ENCODE measurements at places on chromosomes 11 and 22.

DNA sequence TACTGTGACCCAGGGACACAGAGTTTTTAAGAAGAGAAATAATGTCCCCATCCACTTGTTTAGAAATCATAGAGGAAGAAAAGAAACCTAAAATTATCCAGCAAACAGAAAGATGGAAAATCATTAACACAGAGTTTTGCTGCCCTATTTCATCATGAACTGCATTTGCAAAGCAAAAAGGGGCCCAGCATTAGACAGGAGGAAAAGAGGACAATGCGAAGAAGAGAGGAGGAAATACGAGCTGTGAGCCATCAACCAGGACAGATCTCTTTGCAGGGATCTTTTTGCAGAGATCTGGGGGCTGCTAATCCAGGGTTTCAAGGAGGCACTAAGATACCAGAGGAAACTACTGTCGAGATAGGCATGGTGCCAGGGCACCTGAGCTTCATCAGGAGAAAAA lies 14.4 kb upstream of the NCAM1 start:
- no peak for DNase-seq

DNA sequence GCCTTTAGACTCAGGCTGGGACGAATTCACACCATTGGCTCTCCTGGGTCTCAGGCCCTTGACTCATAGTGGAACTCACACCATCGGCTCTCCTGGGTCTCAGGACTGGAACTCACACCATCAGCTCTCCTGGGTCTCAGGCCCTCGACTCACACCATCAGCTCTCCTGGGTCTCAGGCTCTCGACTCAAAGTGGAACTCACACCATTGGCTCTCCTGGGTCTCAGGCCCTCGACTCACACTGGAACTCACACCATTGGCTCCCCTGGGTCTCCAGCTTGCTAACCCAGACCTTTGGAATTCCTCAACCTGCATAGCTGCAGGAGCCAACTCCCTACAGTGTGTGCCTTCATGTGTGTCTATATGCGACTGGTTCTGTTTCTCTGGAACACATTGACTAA lies 56.7 kb downstream of the SHISAL1 start:
- no peak for DNase-seq

GRCh38 chr11:120516461-120517389 lies 5.2 kb downstream of the GRIK4 start:
- peak; percentile 47 for DNase-seq

DNA sequence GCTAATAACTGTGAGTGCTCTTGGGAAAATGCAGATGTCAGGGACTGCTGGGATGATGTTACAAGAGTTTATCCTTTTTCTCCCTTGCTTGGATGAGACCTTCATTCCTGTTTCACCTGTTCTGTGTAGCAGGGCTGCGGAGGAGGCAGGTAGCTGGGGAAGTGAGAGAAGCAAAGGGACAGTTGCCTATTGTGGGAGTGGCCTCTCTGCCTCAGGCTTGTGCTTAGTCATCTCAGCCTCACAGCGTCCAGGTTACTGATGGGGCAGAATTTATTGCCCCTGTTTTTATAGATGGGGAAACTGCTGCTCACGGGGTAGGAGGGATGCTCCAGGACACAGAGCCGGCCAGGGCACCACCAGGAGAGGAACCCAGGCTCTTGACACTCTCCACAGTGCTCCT lies 1.7 kb downstream of the STX3 start:
- DNase-seq: peak; percentile 13

GRCh38 chr11:47395223-47396048 lies 13.0 kb upstream of the SLC39A13 start:
- DNase-seq: no peak

DNA sequence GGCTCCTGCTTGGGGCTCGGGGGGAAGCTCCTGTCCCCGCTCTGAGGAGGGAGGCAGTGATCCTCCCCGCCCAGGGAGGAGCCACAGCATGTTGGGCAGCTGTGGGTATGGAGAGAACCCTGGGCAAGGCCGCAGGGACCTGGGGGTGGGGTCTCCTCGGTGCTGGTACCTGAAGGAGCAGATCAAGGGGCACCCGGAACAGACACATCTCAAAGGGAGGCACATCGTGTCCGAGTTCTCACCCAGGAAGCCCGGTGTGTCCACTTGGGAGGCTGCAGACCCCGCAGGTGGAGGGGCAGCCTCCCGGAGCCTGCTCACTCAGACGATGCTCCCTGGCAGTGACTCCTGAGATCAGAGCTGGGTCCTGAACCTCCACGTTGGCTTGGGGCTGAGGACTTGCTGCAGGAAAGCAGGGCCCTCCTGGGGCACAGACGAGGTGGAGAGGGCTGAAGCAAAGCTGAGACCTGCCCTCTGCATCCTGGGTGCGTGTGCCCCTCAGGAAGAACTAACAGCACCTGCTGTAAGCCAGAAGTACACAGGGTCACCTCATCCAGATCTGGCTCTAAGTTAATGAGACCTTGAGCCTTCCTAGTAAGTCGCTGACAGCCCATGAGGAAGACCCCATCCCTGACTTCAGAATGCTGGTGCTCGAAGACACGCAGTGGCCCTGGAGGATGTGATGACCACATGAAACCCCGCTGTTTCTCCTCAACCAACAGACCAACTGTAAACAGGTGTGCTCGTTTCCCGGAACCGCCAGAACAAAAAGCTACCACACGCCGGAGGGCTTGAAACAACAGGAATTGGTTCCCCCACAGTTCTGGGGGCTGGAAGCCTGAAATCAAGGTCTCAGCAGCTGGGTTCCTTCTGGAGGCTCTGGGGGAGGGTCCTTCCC lies 5.9 kb upstream of the OSBPL5 start:
- DNase-seq: no peak

DNA sequence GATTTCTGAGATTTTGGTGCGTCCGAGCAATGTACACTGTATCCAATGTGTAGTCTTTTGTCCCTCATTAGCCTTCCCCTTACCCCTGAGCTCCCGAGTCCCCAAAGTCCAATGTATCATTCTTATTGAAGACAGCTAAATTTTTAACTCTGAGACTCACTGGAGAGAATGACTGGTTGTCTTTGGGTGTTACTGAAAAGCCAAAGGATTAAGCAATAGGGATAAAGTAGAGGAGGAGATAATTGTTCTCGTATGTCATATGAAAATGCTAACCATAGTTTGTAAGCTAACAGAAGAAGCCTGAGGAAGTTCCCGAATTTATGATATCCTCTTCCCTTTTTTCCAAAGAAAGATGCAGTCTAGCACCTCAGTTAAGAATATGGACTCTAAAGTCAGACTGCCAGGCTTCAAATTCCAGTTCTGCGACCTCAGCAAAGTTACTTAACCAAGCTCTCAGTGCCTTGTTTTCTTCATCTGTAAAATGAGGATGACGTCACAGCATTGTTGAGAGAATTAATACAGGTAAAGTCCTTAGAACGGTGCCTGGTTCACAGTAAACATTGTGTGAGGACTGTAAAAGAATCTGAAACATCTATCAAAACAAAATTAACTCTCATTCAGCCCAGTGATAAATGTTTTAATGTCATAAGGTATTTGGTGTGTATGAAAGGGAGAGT lies 1.6 kb upstream of the MSANTD2 start:
- no peak for DNase-seq

- DNase-seq: no peak
Measured at GRCh38 chr22:43381693-43382092, 30.1 kb upstream of the MPPED1 start.

- DNase-seq: no peak
Measured at GRCh38 chr22:36086170-36086490, 57.5 kb upstream of the RBFOX2 start.

DNA sequence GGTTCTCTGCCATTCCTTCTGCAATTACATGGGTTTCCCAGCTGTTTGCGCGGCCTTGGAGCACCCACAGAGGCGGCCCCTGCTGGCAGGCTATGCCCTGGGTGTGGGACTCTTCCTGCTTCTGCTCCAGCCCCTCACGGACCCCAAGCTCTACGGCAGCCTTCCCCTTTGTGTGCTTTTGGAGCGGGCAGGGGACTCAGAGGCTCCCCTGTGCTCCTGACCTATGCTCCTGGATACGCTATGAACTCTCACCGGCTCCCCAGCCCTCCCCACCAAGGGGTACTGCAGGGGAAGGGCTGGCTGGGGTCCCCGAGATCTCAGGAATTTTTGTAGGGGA lies 2.6 kb downstream of the RCE1 start:
- DNase-seq: no peak

DNA sequence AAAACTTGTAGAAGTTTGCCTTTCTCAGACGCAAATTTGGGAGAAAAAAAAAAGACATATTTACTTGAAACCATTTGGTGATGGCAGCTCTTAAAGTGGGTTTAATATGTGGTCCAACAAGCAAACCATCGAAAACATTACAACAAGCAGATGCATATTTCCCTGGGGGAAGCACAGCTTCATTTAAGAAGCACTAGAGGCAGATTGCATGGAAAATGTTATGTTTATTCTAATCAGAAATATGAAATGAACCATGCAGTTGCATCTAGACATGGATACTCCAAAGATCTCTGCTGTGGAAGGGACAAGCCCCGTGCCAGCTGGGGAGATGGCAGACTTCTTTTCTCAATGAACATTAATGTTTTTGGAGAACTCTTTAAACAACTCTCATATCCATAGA lies 57.4 kb upstream of the PARVA start:
- DNase-seq: peak; percentile 88

DNA sequence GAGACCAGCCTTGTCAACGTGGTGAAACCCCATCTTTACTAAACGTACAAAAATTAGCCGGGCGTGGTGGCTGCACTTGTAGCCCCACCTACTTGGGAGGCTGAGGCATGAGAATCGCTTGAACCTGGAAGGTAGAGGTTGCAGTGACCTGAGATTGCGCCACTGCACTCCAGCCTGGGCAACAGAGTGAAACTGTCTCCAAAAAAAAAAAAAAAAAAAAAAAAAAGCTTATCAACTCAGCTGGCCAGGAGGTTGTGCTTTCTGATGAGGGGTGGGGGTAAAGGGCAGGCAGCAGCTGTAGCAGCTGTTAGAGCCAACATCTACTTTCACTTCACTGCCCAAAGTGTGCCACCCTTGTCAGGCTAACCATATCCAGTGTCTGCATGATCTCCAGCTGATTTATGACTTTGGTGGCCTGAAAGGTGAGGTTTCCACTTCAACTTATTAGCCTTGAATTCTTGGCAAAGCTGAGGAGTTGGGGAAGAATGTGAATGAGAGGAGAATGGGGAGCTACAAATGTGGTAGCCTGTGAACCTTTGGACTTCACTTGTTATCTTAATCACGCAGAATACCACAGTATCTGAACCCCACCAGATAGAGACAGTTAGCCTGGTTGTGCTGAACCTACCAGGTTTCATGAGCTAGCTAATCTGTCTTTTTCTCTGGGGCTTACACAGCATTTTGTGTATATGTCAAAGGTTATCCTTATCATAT lies 19.6 kb downstream of the RNF121 start:
- no peak for DNase-seq

GRCh38 chr22:37427135-37427710 lies at the start of gene ELFN2:
ELFN2 (minus strand) TSS chr22:37427479; CDS start chr22:37375534, 51,945 bp downstream.
- DNase-seq: peak; percentile 29

DNA sequence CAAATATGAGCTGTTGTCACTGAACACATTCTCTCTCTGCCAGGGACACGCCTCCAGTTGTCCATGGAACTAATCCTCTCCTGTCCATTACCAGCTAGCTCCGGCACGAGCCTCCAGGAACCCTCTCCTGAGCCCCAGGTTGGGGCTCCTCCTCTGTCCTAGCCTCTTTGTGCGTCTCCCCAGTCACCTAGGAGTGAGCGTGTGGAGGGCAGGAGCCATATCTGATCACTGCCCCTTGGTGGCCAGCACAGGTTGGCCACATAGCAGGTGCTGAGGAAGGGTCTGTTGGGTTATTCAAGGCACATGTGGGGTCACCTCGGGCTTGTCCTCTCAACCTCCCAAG lies 2.5 kb downstream of the SYVN1 start:
- DNase-seq: no peak

DNA sequence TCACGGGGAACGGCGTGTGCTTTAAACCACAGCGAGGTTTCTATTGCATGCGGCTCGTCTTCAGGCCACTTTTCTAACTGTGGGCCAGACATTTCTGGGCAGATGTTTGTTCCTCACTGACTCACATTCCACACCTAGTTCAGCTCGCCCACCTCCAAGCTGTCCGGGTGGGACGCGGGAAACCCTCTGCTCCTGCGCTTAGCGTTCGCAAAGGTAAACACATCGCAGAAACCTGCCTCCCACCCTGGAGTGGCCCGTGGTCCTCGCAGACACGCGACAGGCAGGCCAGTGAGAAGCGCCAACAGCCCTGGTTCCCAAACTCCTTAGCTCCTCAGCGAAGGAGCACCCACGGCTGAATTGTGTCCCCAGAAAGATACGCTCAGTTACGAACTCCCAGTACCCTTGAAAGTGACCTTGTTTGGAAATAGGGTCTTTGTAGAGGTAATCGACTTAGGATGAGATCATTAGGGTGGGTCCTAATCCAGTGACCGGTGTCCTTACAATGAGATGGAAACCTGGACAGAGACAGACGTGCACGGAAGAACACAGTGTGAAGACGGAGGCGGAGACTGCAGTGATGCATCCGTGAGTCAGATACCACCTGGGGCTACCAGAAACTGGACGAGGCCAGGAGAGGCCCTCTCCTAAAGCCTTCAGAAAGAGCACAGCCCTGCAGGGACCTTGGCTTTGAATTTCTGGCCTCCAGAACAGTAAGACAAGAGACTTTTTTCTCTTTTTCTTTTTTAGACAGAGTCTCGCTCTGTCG lies 82.7 kb downstream of the CELSR1 start:
- DNase-seq: no peak

- DNase-seq: no peak
Measured at GRCh38 chr22:23038902-23039301, 31.4 kb upstream of the GNAZ start.

DNA sequence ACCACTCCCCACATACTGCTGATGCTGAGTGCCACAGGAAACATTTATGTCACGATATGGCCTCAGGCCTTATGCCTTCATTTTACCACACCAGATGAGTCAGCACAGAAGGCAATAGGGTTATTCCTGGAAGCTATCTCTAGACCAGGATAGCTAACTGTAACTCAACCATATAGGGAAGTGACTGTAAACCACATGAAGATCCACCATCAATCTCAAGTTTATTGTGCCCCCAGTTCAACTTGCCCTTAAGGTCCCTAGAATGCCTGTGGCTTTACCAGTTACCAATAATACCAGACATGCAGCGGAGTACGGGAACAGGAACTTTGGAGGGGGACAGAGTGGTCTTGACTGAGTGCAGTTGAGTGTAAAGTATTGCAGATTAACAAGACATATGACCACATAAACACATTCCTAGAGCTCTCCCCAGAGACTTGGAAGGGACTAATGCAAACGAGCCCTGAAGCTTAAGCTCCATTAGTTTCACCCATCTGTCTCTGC lies 180.9 kb downstream of the KIF18A start:
- peak; percentile 7 for DNase-seq

DNA sequence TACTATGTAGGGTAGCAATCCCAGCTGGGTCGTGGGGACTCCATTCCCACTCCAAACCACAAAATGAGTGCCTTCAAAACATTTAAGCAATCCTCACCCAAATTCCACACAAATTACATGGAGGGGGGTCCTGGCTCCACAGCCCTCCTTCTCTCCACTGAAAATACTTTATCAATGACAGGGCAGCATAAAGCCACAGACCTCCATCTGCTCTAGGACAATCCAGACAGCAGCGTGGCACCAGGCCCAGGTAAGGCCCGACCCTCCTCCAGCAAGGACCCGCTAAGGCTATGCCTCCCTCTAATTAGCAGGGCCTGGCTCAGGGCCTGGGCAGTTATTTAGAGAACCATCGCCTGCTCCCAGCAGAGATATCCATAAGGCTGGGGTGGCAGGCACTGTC lies at the start of gene PANX3:
Gene PANX3, plus strand, starts transcription at position 365 of the 400 bp plus-strand sequence. CDS start 129 bp downstream, outside the sequence.
- peak; percentile 21 for DNase-seq

GRCh38 chr11:61963282-61964057 lies 4.0 kb downstream of the FTH1 start:
- no peak for DNase-seq

Measured in NCI-H69 (cell line).